ENCODE measurements at places on chromosomes 7 and 10. TPM values are rescaled to one million over a fixed set of nuclear protein-coding genes. Genes with fewer than 3 reads are reported as not detected.

DNA sequence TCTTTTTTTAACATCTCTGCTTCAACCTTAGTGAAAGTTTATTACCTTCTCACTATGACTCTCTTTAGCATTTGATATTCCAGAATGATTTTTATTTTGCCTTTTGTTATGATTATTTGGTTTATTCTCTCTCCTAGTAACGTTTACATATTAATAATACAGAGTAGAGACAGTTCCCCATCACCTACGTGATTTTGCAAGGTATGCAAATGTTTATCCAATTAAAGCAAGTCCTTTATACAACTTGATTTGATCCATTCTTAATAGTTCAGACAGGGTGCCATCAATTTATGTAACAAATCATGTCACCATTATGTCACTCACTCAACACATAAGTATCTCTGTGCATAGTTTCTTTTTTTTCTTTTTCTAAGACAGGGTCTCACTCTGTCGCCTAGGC lies 26.2 kb downstream of the ECD start:
- no peak for DNase-seq

DNA sequence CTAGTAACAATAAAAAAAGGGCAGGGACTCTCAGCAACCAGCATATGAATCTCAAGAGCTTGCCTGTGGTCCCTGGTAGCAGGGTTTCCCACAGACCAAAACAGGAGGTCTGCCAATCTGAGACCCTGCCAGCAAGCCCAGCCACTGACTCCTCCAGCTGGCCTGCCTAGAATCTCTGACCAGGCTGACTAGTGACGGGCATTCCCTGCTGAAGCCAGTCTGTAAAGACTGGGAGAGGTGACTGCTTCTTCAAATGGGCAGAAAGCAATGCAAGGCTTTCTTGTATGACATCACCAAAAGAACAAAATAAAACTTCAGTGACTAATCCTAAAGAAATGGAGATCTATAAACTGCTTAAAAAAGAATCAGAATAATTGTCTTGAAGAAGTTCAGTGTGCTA lies 249.4 kb downstream of the TCF7L2 start:
- peak; percentile 36 for DNase-seq

DNA sequence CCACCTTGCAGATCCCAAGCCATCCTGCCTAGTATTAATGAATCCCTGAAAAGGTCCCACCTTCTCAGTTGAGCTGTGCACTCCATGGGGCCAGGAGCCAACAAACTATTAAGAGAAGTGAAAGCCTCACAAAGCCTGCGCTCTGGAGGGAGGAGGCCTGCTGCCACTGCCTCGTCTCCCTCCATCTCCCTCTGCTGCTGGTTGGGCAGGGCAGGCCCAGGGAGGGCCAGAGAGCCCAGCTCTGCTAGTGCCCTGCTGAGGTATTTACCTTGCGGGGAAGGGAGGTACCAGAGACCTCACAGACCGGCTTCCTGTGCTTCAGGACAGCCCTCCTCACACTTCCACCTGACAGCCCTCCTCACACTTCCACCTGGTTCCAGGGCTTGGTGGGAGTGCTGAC lies 171.5 kb downstream of the SH3PXD2A start:
- DNase-seq = no peak

DNA sequence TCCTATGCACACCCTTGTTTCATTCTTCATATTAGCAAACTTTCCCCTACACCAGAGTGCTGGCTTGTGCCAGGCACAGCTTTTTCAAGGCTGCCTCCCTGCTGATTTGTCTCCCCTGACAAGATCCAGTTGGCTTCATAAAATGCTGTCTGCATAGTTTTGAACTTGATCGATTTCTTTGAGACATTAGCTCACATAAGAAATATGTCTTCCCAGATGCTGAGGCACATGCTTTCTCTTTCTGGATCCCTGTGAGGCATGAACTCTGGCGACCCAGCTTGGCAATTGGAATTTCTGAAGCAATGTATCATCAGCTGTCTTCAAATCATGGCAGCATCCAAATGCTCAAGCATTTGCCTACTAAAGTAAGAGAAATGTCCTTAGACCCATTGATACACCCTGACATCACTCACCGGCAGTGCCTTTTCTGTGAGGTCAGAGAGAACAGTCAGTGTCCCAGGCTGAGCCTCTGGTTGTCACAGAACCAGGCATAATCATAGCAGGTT lies 616.4 kb upstream of the GHITM start:
- no peak for DNase-seq

- DNase-seq = no peak
Observed at GRCh38 chr7:100711369-100711768, 5.4 kb downstream of the POP7 start.

GRCh38 chr10:11616021-11616420 lies 4.6 kb upstream of the USP6NL start:
- DNase-seq = no peak

GRCh38 chr7:78443811-78444210 lies 645.2 kb downstream of the PHTF2 start:
- DNase-seq = no peak

DNA sequence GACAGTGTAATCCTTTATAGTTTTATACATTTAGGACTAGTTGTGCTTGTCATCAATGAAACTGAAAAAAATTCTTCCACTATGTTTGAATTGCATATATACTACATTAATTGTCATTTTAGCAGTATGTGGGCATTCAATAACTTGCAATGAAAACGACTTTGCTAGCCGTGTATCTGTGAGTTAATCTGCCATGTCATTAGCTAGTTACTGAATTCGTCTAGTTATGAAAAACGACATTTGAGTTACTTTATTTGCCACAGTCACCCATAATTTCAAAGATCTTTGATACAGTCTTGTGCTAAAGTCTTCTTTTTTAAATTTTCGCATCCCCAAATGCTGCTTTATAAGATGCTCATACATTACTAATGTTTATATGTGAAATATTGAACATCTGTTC lies 18.3 kb upstream of the SMC3 start:
- DNase-seq = no peak

DNA sequence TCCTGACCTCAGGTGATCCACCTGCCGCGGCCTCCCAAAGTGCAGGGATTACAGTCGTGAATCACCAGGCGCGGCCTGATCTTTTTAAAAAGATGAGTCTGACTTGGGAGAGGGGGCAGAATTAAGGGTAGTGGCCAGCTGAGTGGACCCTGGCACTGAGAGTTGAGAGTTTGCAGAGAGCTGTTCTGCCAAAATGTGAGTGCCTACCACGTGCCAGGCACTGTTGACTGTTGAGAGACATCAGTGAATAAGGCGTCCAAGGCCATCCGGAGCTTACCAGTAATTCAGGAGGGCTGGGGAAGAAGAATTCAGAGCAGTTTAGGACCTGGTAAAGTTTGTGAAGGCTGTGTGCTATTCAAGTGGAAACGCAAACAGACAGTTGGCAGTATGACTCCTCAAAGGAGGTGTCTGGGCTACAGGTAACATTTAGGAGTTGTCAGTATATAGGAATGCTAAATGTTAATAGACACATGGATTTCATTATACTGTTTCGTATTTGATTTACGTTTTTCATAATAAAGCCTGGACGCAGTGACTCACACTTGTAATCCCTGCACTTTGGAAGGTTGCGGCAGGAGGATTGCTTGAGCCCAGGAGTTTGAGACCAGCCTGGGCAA lies 1.5 kb downstream of the NIPSNAP2 start:
- peak; percentile 16 for DNase-seq

GRCh38 chr7:112959276-112959675 lies 127.4 kb downstream of the GPR85 start:
- DNase-seq = no peak

GRCh38 chr7:105216786-105217185 lies 171.9 kb downstream of the SRPK2 start:
- DNase-seq = no peak

- DNase-seq = no peak
Observed at GRCh38 chr10:33025039-33025438, 67.0 kb upstream of the ITGB1 start.

DNA sequence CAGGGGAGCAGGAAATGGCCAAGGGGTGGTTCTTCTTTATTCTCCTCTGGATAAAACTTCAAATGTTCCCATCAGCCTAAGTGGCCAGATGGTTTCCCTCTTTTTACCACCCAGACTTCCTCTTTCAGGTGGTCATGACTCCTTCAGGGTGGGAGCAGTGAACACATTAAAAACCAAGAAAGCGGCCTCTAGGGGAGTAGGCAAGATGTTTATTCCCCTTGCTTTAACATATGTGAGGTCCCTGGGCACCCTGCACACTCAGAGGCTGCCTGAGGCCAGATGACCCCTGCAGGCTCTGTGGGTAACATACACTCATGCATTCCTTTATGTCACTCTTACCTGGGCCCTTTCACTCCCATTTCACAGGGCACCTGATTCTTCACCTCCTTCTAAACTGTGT lies 357.4 kb downstream of the ABCA13 start:
- DNase-seq = no peak

DNA sequence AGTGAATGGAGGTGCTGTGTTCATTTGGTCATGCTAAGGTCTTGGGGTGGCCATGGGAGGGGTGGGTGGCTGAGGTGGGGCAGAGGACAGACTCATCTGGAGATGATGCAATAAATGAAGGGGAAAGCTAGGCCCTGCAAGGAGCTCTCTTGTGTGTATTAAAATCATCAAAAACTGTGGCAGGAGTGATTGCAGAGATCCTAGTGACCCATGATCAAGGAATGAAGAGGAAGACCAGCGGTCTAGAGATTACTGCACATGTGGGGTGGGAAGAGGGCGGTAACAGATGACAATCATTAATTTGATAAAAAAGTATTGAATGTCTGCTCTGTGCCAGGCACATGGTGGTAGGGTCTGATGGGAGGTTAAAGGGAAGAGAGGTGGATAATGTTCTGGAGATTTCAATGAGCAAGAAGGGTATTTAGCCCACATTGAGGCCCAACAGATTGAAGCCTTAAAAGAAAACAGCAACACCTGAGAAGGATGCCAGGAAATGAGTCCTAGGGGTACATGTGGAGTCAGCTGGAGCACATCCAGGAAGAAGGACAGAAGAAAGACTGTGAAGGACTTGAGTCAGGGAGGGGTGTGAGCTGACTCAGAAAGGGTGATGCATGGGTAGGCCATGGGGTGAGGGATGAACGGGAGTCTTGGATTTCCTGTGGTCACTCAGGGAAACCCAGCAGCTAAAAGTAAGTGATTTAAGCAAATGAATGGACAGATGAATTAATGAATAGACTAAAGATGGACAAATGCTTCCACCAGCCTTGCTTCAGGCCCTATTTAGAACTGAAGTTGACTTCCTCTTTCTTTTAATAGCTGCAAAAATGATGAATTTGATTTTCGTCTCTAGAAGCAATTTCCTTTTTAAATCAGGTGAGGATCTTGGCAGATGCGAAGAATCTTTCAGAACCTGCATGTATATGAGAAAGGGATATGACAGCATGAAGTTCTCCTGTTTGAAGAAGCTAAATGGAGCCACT lies 83.1 kb upstream of the IGFBP3 start:
- peak; percentile 98 for DNase-seq

- peak; percentile 81 for DNase-seq
Observed at GRCh38 chr7:152313831-152314604, 121.8 kb downstream of the KMT2C start.

DNA sequence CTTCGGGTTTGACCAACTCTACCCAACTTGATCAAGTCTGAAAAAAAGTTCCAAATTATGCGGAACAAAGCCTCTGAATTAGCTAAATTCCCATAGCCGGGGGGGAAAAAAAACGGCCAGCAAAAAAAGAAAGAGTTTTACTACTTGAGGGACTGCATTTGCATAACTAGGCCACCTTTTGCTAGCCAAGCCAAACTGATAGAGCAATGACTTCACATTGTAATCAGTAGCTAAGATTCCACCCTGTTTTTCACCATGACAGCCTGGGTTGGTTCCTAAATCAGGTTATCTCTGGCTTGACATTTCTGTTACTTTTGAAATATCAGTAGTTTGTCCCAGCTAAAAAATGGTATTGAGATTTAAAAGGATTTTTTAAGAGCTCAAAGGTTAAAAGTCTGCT lies 31.4 kb upstream of the CREB3L2 start:
- DNase-seq = no peak

DNA sequence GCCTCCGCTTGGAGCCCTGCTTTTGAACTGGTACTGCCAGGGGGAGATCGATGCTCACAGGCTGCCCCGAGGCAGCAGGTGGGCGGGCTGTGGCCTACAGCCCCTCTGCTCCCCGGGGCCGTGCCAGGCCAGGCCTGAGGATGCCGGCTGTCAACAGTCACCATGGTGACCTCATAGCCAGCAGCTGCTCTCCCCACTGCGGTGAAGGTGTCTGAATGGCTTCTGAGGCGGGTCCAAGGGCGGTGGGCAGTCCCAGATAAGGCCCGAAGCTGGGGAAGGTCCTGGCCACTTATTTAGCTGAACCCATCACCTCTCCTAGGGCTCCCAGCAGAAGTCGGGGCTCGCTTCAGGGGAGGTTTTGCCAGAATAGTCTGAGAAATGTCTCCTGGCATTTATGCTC lies 179.3 kb downstream of the ARHGAP12 start:
- no peak for DNase-seq

DNA sequence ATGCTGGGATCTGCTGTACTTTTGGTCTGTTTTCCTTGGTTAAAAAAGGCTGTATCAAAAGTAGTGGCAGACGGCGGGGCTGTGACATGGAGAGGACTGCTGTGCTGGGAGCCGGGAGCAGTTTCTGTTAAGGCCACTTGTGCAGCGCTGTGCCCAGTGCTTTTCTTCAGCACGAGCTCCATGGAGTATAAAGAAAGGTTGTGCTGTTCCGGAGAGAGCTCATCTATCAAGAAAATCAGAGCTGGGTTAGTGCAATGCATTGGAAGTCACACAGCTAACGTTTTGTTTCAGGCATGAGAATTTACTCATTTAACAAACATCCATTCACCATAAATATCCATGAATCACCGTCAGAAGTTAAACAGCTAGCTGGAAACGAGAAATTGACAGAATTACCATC lies 62.0 kb downstream of the KIAA1549 start:
- no peak for DNase-seq

GRCh38 chr10:19468413-19468812 lies 347.8 kb upstream of the PLXDC2 start:
- DNase-seq = no peak

GRCh38 chr7:117264716-117265115 lies 58.1 kb downstream of the WNT2 start:
- DNase-seq = no peak

DNA sequence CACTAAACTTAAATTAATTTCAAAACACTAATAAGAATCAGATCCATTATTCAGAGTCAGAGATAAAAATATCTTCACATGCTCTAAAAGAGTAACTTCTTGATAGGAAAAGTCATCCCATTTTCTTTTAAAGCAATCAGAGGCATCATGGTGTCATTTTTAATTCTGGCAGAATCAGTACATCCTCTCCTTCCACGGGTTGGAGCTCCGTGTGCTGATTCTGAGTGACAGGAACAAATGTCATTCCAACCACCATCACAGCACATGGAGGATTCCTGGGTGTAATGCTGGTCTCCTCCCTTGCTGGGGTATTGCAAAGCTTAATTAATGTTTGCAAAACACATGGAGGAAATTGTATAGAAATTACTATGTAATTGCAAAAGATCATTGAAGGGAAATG lies 114.5 kb upstream of the IMMP2L start:
- DNase-seq = no peak

- DNase-seq = peak; percentile 23
Observed at GRCh38 chr10:98748298-98748697, 301.6 kb upstream of the HPS1 start.

- no peak for DNase-seq
Observed at GRCh38 chr10:73968098-73968521, 29.8 kb upstream of the VCL start.

GARIN1A gene
- total RNA-seq = 4.0 TPM

OR2A14 gene
- not detected for total RNA-seq

AGK gene
- 26.2 TPM for total RNA-seq

BEND7 gene
- total RNA-seq = 8.0 TPM

CDK14 gene
- 43.3 TPM for total RNA-seq

GBX1 gene
- not detected for total RNA-seq

NUTM2A gene
- 0.54 TPM for total RNA-seq

NRG3 gene
- total RNA-seq = not detected

CALCR gene
- not detected for total RNA-seq

GIMAP5 gene
- not detected for total RNA-seq

ATXN7L1 gene
- total RNA-seq = 10.9 TPM

FRAT2 gene
- total RNA-seq = 5.3 TPM

TMEM176A gene
- total RNA-seq = not detected

All from mammary epithelial cell (primary cell).